GM12878 (cell line): ENCODE measurements at places on chromosomes 1 and 21. TPM values are rescaled to one million over a fixed set of nuclear protein-coding genes. Genes with fewer than 3 reads are reported as not detected.
A peak's percentile ranks its signal among the peaks of the same experiment; 100 is the strongest.

The SPATA45 gene
- 0.58 TPM in 1 of 2 replicates, not detected in the other for total RNA-seq

The TFF2 gene
- not detected in 2 replicates for total RNA-seq

GRCh38 chr1:18948913-18949685 is 7.4 kb downstream of the IFFO2 start:
- 0 out of 2 replicates have a peak overlapping the region, but pooled peaks have one; percentile 73 for H3K4me3 ChIP-seq
- no peak for DNase-seq
- H3K27ac ChIP-seq, result no peak overlapping the region
- no peaks in the 10 kb centered on the region for H3K27me3 ChIP-seq

The FAAH gene
- 0.72 and 0.77 TPM in 2 replicates for total RNA-seq

- H3K4me1 ChIP-seq, result no peaks in the 10 kb centered on the region
- H3K36me3 ChIP-seq, result peaks cover 55% of the 10 kb centered on the region
- no peaks in the 10 kb centered on the region for H3K27me3 ChIP-seq
- no peak overlapping the region for H3K27ac ChIP-seq
- H3K4me3 ChIP-seq, result no peak overlapping the region
These were observed 23.4 kb upstream of the PWP2 start for GRCh38 chr21:44083631-44084291.

DNA sequence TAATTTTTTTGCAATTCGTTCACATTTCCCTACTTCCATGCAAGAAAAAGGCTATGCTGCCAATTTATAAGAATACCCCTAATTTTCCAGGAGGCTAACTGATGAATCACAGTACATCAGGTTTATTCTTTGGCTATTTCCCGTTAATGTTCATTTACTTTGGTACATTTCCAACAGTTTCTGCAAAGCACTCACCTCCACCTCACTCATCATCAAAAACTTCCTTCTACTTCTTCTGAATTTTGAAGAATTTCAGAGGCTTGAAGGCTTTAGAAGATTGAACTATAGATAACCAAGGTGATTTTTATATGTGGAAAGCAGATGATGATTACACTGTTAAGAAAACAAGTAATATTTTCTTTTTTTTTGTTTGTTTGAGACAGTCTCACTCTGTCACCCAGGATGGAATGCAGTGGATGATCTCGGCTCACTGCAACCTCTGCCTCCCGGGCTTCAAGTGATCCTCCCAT is 60.5 kb upstream of the HP1BP3 start:
- H3K36me3 ChIP-seq, result no peaks in the 10 kb centered on the region; the same call in 1 of the 2 replicates
- no peaks in the 10 kb centered on the region for H3K27me3 ChIP-seq
- no peak overlapping the region for H3K4me3 ChIP-seq
- DNase-seq, result no peak
- no peaks in the 10 kb centered on the region for H3K4me1 ChIP-seq

- no peaks in the 10 kb centered on the region for H3K4me1 ChIP-seq
- no peak overlapping the region for H3K4me3 ChIP-seq
- no peaks in the 10 kb centered on the region for H3K36me3 ChIP-seq
These were observed 56.0 kb downstream of the KANK4 start for GRCh38 chr1:62263006-62263813.
